Stimulated activated CD8-positive, alpha-beta memory T cell treated with anti-CD3 and anti-CD28 coated beads, Interleukin-4, amount 100 ng/mL, for 1 hour (primary cell): ENCODE measurements at places on chromosomes 3 and 15.

DNA sequence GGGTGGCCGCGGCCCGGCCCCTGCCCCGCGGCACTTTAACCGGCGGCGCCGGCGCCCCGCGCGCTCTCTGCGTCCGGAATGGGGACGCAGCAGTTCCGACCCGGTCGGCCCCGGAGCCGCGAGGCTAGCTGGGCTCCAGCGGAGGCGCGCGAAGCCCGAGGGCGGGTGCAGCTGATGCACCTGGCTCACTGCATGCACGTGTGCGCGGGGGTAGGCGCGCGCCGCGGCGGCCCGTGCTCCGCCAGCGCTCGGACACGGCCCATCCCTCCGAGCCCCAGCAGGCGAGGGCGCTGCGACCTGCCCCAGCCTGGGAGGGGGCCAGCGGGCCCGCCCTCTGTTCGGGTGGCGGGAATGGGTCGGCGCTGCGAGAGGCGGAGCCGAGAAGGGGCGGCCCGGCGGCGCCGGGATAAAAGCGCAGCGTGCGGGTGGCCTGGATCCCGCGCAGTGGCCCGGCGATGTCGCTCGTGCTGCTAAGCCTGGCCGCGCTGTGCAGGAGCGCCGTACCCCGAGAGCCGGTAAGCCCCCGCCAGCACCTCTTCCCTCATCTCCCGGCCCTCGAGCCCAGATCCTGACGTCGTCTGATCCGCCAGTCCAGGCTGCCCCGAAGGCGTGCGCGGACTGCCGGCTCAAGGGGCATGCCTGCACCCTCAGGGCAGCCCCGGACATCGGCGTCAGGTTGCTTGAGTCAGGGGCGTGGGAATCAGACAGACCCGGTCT, at the start of the genes CHDH and IL17RB:
CHDH (minus strand) TSS at position 286 of the 717 bp plus-strand sequence. CDS start 22,411 bp downstream, outside the sequence.
IL17RB (plus strand) TSS at position 435 of the 717 bp plus-strand sequence; CDS start at position 456, 21 bp downstream.
- DNase-seq: no peak

- no peak for DNase-seq
Observed at GRCh38 chr15:92112711-92113110, 259.2 kb downstream of the SLCO3A1 start.

DNA sequence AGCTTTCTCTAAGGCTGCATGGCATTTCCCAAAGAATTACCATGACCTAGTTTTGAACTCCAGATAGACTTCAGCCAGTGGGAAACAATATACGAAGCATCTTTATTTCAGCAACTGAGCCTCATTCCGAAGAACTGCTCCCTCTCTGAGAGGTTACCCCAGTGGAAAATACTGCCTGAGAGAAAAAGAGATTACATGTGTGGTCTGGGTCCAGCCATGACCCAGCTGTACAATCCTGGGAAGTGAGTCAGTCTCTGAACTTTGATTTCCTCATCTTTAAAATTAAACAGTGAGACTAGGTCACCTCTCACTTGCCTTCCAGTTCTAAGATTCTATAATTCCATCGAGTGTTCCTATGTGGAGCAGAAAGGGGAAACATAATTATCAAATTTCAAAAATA, 42.4 kb downstream of the TNIK start:
- no peak for DNase-seq

GRCh38 chr3:72273615-72274014, 488.7 kb upstream of the PROK2 start:
- DNase-seq: no peak

DNA sequence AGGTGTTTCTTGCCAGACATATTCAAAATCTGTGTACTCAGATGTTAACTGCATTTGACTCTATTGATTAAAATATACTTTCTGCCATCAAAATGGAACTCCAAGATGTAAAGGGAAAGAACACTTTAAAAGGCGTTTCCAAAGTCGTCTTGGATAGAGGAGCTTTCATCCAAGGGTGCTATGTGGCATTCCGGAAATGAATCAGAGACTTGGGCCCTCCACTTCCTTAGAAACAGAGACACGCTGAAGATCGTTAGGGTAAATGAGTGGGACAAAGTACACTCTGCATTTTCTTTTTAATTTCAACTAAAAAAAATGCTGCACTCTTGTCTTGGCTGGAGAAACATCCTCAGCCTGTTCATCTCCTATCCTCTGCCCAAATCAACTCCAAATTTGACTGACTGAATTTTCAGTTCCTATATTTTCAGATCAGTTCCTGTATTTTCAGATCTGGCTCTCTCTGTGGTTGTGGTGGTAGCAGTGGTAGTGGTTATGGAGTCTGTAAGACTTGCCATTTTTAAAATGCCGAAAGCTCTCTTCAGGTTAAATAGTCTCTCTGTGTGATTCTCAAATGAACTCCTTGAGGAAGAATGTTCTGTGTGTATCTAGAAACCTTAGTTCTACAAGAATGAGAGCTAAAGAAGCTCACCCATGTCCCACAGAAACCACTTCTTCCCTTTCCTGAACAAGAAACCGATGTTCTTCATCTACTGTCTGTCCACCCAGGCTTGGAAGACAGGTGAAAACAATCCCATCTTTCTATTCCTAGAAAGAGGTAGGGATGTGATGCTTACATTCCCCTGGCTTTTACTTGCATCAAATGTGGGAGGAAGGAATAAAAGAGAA, 156.8 kb upstream of the ICE2 start:
- no peak for DNase-seq

DNA sequence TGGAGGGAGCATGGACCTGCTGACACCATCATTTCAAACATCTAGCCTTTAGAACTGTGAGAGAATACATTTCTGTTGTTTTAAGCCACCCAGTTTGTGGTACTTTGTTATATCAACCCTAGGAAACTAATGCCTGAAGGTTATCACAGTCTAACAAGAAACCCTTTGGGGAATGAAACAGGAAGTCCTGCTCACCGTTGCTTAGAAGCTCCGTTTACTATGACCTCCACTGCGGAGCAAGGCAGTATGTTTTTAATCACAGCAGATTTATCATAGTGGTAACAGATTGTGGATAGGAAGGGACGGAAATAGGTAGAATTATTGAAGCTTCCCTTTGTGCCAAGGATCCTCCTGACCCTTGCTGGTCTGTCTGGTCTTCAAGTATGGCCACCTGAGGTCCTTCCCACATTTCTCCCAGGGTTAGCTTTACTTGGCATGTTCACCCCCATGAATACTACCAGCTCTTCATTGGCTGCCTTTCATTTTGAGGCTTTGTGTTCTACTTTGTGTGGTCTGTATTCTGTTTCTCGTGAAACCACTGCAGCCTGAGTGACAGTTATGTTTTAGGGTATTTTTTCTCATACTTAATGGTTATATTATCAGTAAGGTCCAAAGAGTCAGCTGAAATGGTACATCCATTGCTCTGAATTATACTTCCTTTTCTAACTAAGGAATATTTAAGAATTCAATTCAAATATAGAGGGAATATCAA, 201.6 kb downstream of the CHST2 start:
- no peak for DNase-seq

GRCh38 chr3:42886294-42886822, 10.7 kb upstream of the CYP8B1 start:
- DNase-seq: no peak

- no peak for DNase-seq
Observed at GRCh38 chr3:112333381-112334317, 693 bp downstream of the CD200 start.

- DNase-seq: no peak
Observed at GRCh38 chr3:42230860-42231259, 35.1 kb downstream of the CCK start.

DNA sequence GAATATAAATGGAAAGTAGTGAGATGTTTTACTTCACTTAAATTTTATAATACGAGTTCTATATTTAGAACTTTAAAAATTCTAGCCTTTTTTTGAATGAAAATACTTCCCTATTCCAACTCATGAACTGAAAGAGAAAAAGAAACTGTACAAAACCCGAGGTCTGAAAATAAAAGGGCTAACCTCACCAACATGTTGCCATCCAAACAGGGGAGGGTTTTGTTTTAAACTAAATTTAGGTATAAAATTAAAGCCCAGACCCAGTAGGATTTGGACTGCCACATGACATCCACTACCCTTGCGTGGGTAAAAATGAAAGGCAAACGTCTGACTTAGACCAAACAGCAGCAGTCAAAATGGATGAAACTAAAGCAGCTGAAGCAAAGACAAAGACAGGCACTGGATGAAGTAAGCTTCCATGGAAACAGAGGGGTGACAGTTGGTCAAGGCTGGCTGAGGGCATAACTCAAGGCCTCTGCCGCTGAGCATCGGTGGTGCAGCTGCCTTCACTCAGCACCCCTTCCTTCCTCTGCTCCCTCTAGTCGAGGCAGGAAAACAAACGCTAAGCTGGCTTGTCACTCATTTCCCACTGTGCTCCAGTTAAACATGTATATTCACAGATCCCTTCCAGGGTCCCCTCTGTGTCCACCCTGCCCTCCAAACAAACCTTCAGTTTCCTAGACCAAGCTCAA, 58.1 kb downstream of the TM4SF4 start:
- no peak for DNase-seq

DNA sequence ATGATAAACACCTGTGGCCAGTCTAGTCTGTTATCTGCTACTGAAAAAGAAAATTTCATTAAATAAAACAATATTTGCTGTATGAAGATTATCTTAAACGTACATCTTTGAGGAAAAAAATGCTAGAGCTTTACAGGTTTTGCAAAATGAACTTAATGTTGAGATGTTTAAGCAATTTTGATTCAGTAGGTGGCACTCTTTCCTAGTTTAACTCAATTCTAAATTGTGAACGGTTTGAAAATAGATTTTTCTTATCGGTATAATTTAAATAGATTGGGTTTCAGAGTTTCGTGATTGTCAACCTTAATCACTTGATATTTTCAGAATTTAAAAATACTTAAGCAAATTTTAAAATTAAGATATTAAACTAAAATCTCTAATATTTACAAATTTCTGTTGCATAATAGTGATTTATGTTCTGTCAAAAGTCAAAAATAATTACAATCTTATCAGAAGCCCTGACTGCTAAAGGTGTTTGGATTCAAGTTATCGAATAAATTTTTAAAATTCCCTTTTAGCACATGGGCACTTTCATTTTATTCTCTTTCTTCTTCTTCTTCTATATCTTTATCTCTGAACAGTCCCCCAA, 7.0 kb upstream of the RNF111 start:
- no peak for DNase-seq
